ENCODE measurements at places on chromosomes 16 and 17. TPM values are rescaled to one million over a fixed set of nuclear protein-coding genes. Genes with fewer than 3 reads are reported as not detected.

SLC38A8 gene
- total RNA-seq = not detected

ZNF629 gene
- 6.7 TPM for total RNA-seq

CHP2 gene
- total RNA-seq = not detected

HOXB7 gene
- 45.3 TPM for total RNA-seq

ZKSCAN2 gene
- total RNA-seq = 2.2 TPM

TPSAB1 gene
- not detected for total RNA-seq

TELO2 gene
- total RNA-seq = 23.8 TPM

KRTAP2-3 gene
- not detected for total RNA-seq

RGS9 gene
- 0.33 TPM for total RNA-seq

CCL4L2 gene
- total RNA-seq = not detected
